ENCODE measurements at places on chromosomes 5 and 9. TPM values are rescaled to one million over a fixed set of nuclear protein-coding genes. Genes with fewer than 3 reads are reported as not detected.
A peak's percentile ranks its signal among the peaks of the same experiment; 100 is the strongest.

Gene LCN1
- total RNA-seq, result not detected

DNA sequence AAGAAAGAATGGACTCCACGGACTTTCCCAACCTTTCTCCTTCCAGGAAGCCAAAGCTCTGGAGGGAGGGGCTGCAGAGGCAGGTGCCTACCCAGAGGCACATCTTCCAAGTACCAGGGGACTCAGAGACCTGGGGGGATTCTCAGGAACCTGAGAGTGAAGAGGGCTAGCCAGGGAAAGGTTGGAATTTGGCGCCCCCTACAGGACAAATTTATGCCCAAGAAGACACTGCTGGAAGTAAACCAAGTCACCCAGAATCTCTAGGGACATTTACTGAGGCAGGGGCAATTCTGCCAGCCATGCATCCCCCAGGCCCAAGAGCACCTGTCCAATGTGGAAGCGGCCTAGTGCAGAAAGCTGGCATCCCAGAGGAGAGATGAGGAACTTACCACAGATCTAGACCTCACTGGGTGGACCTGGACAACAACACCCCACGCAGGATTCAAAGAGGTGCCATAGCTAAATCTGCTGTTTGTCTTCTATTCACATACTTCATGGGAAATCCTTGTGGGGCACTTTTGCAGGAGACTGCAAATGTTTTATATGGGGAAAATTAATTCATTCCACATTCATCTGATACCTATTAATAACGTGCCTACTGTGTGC is 25.9 kb upstream of the IDNK start:
- DNase-seq, result peak; percentile 80

DNA sequence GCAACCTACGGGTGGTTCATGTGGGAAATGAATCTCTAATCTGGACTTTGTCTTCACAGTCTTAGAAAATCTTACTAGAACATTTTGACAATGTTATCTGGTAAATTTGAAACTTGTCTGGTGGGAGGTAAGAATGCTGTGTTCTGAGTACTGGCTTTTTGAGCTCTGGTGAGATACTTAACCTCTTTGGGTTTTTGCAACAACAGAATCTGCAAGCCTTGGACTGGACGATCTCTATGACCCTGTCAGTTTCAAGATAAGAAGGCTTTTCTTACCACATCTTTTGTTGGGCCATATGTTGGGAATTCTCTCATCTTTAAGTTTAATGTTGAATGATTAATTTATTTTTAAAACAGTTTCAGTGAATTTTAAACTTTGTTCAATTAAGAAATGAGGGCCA is 112.9 kb downstream of the GOLPH3 start:
- DNase-seq, result no peak

GRCh38 chr9:6656614-6657300 is 11.2 kb upstream of the GLDC start:
- no peak for DNase-seq

DNA sequence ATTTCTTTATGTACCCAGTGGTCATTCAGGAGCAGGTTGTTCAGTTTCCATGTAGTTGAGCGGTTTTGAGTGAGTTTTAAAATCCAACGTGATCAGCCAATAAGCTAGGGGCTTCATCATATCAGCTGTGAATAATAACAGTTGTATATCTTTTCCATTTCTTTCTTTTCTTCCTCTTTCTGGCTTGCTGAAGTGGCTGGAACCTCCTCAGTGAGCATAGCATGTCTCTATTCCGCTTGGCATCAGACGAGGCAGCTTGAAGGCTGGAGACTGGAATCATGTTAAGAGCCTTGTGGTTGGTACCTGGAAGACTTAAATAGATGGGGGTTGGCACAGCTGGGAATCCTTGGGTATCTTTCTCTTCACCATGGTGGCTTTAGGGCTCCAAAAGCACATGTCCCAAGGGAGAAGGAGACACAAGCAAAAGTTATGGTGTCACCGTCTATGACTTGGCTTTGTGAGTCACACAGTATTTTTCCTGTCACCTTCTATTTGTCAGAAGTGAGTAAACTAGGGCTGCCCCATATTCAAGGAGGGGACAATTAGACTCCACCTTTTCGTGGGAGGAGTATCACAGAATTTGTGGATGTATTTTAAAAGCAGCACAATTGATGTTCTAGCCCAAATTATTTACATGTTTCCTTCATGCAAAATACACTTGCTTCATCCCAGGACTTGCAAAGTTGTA is 38.0 kb upstream of the RETREG1 start:
- no peak for DNase-seq

Gene LRRC19
- total RNA-seq, result not detected

- no peak for DNase-seq
Observed at GRCh38 chr9:129327552-129328328, 149.7 kb upstream of the IER5L start.

DNA sequence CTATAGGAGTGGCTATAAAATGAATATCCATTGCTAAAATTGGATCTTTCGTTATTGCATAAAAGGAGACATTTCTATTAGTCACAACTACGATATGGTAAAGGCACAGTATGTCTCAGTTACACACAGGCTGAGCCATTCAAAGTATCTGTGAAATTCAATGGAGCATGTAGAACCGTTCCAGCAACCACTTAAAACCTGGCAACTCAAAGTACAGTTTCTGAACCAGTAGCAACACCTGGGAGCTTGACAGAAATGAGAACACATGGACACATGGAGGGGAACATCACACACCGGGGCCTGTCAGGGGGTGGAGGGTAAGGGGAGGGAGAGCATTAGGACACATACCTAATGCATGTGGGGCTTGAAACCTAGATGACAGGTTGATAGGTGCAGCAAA is 15.4 kb downstream of the POC5 start:
- no peak for DNase-seq

Gene UGCG
- total RNA-seq, result 27.6 TPM

DNA sequence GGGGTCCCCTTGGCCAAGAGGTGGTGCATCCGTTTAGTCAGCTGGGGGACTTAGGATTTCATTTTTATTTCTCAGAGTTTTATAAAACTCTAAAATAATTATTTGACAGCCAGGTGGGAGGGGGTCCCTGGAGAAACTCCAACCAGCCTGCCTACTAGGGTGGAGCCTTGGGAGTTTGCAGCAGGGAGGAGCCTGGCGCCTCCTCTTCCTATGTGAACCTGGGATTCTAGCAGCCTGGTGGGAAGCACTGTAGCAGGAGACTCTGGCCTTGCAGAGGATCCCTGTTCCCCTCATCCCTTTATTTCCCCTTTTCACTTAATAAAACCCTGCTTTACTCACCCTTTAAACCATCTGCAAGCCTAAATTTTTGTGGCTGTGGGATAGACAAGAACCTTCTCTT is 50.8 kb downstream of the FXN start:
- DNase-seq, result peak; percentile 29

All from H7 (cell line).